Kidney capillary endothelial cell (primary cell): ENCODE measurements at places on chromosomes 3 and 15.

GRCh38 chr3:165839296-165840076, 2.3 kb upstream of the BCHE start:
- no peak for DNase-seq

GRCh38 chr3:85567071-85567676, 608.4 kb downstream of the CADM2 start:
- no peak for DNase-seq

- no peak for DNase-seq
Measured at GRCh38 chr15:76431971-76432370, 95.4 kb downstream of the ISL2 start.

DNA sequence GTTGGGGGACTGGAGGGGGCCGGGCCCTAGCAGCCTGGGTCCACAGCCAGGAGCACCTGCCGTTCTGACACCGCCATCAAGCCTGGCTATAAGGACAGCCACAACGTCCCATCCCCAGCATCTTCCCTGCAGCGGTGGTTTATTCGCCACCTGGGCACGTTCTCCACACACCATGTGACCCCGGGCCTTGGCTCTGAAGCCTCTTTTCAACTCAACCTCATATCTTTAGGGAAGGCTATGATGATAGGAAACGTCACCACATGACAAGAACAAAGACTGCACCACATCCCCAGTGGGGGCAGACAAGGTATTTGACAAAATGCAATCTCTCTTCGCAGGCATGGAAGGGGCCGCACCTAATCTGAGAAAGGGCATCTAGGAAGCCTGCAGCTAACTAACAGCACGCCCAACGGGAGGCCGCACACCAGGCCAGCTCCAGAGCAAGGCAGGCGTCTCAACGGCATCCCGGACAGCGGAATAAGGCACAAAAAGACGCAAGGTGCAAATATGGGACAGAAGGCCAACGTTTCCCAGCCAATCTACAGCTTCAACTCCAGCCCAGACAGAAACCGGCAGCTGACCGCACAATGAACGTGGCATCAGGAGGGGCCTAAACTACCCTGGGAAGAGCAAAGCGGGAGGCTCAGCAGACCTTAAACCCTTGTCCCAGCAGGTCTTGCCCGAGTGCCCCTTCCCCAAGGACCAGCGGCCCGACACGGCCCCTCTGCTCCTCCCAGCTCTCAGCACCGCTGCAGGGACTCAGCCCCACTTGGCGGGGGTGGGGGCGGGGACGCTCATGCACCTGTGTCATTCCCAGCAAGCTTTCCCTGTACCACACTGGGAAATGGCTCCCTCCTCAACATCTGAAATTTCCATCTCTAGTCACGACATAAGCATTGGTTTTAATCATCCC, 41.9 kb downstream of the NIPA2 start:
- DNase-seq = no peak

DNA sequence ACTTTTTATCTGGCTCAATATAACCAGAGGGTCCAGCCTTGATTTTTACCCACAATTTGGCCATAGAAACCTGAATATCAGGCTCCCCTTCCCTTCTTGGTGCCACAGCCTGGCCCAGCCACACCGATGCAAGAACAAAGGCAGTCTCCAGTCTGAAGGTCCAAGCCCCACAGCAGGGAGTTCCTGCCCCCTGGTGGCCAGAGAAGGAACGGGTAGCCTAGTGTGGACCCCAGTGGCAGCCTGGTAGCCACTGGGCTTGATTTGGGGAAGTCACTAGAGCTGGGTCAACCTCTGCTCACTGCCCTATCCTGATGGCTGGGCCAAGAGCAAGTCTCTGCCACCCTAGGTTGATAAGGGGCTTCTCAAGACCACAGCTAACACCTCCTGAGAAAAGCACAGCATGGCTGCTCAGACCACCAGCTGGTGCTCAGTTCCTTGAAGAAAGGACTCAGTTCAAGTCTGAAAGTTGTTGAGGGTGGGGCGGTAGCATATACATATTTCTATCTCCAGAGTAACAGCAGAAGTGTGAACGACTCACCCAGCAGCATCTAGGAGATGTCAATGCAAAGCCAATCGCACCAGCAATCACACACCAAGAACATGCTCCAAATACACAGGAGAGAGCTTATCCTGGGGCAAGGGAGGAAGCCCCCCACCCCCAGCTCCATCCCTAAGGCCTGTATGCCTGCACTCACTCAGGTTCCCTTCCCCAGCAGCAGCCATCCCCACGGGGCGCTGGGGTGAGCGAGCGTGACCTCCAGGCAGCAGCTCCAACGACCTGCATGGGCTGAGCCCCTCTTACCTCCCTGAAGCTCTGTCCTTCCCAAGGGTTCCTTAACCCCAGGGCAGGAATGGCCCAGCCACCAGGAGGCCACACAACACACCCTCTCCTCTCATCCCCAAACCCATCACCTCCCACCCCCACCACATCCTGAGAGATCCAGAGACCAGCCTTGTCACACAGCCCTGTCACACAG, 7.6 kb downstream of the PFKFB4 start:
- peak; percentile 87 for DNase-seq

DNA sequence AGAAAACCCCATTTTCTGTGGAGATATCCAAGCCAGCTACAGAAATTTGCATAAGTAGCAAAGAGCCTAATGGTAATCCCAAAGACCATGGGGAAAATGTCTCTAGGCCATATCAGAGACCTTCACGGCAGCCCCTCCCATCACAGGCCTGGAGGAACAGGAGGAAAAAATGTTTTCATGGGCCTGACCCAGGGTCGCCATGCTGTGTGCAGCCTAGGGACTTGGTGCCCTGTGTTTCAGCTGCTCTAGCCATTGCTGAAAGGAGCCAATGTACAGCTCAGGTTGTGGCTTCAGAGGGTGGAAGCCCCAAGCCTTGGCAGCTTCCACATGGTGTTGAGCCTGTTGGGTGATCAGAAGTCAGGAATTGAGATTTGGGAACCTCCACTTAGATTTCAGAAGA, 1150.7 kb downstream of the OTOL1 start:
- no peak for DNase-seq

DNA sequence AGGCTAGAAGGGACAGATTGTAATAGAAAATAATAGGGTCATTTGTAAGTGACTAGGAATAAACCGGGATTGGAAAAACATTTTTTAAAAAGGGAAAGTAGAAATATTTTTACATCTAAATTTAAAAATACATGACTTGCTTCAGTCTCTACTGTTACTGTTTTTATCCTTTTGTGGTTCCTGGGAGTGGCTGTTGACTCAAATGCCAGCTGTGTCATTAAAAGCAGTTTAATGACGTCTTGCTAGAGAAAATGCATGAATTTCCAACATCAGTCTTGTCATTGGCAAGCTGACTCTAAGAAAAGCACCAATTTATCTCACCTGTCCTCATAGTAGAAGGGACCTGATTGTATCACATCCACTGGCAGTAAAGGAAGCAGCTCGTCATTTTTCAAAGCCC, 16.7 kb upstream of the LCMT2 start:
- DNase-seq = no peak

GRCh38 chr15:69824075-69824876, 273.4 kb downstream of the TLE3 start:
- DNase-seq = no peak

GRCh38 chr3:44510000-44510368, 32.5 kb upstream of the ZNF445 start:
- DNase-seq = no peak

DNA sequence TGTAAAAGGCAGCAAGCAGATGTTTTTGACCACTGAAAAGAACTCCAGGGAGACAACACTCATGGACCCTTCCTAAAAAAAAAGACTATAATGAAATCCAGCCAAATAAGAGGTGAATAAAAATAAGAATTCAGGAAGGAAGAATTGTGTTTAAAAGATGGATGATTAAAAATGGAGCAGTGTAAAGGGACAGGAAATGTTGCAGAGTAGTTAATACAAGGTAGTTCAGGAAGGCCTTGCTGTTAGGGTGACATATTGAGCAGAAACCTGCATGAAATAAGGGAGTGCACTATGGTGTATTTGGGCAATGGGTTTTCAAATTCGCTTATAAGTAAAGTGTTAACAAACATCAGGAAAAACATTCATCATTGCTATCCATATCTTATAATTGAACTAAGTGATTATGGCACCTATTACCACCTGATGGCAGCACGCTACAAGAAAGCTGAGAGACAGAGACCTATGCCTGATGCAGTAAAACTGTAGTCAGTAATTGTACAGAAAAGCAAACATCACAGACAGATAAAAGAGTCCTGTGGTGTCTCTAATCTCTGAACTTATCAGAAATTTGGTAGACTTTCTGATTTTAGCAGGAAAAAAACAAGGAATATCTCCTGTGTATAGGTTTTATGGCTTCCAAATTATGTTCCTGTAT, 5.8 kb upstream of the DBR1 start:
- DNase-seq = no peak

DNA sequence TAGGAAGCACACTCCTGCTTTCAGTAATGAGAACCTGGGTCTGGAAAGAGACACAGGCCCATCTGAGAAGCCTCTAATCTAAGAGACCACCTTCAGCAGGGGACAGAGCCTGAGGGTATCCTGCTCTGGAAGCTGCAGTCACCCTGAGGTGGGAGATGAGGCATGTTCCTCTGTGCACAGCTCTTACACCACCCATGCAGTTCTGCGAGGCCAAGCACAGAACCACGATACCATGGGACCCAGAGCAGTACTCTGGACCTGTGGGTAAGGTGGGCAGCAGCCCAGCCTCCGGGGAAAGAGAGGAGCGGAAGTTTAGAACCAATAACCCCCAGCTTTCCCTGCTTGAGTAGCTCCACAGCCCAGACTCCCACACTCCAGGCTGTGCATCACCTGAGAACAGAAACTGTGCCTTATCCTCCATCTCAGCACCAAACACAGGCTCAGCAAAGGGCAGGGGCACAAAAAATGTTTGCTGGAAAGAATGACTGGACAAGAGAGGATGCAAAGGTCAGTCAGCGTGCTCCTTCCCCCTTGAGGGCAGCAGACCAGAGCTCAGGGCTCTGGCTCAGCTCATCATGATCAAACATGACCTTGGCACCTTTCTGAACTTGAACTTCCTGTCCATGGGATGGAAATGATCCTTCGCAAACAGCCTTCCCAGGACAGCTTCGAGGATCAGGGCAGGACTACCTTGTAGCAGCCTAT, 43.1 kb downstream of the RBPMS2 start:
- DNase-seq = no peak

GRCh38 chr15:27871078-27871901, 227.8 kb downstream of the OCA2 start:
- no peak for DNase-seq

GRCh38 chr3:107258300-107258699, 118.9 kb upstream of the CCDC54 start:
- no peak for DNase-seq

GRCh38 chr3:195072916-195073564, 197.9 kb downstream of the XXYLT1 start:
- DNase-seq = no peak

DNA sequence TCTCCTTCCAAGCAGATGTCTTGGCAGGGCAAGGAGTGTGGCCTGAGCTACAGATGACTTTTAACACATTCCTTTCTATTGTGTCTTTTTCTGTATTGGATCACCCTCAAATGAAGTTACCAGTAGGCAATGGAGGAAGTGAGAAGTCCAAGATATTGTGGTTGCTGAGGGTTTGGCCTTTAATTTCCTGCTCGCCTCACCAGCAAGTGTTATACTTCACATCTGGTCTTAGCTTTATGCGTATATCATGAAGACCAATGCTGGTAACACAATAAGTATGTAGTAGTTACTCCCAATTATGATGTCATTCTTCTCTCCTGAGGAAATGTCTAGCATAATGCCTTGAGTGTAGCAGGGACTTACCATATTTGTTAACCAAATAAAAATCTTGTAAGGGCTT, 179.9 kb downstream of the ZIC1 start:
- DNase-seq = no peak

DNA sequence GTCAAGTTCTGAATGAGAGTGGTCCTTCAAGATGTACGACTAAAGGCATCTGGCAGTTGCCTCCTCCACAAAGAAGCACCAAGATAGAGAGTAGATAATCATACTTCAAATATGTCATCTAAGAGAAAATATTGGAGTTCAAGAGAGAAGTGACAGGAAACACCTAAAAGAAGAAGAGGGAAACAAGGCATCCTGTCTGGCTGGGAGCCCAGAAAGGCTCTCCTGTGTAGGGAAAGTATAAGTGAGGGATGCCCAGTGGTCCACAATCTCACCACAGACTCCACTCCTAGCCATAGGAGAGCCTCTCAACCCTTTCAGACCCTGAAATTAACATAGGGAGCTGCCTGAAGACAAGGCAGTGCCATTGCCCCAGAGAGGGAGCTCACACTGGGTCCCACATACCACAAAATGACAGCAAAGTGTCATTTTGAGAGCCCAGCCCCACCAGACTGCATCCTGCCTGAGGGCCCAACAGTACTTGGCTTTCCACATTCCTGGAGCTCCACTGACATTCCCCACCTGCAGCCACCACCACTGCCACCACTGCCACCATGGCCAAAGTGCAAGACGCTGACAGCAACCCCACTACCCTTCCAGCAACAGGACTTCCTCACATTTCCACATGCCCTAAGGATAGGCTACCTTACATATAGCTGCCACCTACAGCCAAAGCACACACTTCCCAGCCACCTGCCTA, 210.6 kb downstream of the ATP8B4 start:
- DNase-seq = no peak

DNA sequence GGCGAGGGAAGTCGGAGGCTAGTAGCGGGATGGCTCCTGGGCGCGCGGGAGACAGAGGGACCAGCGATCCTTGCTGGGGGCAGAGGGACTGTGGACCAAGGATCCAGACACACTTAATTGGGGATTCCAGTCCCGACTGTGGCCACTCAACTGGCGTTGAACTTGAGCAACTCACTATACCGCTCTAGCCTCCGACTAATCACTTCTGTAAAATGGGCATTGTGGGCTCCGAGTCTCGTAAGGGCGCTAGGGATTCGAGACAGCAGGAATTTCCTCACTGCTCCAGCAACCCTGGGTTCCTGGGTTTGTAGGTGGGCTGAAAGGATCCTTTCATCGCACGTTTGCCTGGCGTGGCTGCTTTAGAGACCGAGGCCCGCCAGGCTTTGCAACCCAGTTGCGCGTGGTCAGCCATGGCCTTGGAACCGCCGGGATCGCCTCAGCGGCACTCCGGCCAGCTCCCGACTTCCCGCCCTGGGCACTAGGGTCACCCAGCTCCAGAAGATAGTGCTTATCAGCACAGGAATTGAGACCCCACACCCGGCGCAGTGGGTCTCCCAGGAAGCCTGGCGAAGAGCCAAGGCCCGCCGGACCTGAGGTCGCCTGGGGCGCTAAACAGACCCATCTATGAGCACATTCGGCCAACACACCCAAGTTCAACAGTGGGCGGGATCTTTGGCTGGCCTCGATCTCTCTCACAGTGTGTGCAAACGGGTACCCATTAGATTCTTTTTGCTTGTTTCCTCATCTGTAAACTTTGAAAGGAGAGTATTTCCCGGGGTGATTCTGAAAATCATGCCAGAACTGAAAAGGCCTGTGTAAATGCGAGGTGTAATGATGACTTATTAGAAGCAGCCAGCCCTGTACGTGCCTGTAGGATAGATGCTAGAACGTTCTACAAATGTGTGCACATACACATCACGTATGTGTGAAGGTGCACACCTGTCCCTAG, 9.9 kb downstream of the FOXL2 start:
- no peak for DNase-seq

DNA sequence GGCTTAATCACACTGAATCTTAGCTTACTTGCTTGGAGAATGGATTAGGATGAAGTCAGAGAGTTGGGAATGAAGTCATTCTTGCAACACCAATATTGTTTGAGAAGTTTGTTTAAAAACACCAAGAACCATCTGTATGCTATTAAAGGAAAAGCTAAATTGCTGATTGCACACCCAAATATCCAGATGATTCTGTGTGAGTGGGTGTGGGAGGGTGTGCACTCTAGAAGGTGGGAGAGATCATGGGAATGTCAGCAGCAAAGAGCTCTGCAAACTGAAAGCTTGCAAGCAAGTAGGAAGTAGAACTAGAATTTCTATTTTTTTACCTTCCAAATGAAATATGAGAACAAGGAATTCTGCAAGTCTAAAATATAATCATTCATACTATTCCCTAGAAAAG, 364.9 kb downstream of the NR2F2 start:
- no peak for DNase-seq
